GM12865 (cell line): ENCODE measurements at places on chromosomes 11 and 22.

GRCh38 chr22:28075358-28075981 lies 156.4 kb upstream of the PITPNB start:
- DNase-seq = no peak

- no peak for DNase-seq
Measured at GRCh38 chr11:122440811-122441665, 214.5 kb upstream of the UBASH3B start.

- no peak for DNase-seq
Measured at GRCh38 chr11:9784602-9785315, 120.9 kb downstream of the SWAP70 start.

- DNase-seq = no peak
Measured at GRCh38 chr11:132859306-132859705, 673.0 kb downstream of the OPCML start.

- DNase-seq = no peak
Measured at GRCh38 chr22:50008151-50009040, 4.2 kb downstream of the IL17REL start.

DNA sequence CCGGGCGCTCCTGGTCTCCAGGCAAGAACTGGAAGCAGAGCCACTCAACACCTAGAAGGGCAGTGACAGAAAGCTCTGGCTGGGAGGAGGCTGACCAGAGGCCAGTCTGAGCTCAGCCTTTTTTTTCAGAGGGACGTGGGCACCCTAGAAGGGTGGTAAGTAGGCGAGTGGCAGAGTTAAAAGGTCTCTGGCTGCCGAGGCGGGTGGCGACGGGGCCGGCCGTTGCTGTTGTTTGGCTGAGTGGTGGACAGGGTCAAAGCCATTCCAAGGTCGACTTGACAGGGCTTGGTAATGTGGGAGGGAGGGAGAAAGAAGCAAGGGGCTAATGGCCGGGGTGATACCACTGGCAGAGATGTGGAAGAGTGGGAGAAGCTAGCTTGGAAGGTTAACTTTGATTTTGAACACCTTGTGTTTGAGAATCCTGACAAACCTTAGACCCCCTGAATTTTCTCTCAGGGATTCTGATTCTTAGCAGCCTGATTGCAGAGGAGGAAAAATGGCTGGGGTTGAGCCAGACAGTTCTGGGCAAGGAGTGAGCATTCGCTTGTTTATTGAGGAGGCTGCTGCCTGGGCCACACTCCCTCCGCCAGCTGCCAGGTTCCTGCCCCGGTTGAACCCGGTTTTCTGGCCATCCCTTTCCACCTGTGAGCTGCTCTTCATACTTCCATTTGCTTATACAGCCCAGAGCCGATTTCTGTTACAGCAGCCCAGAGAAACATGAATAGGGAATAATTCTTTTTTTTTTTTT lies 868 bp upstream of the SYCE3 start:
- no peak for DNase-seq

DNA sequence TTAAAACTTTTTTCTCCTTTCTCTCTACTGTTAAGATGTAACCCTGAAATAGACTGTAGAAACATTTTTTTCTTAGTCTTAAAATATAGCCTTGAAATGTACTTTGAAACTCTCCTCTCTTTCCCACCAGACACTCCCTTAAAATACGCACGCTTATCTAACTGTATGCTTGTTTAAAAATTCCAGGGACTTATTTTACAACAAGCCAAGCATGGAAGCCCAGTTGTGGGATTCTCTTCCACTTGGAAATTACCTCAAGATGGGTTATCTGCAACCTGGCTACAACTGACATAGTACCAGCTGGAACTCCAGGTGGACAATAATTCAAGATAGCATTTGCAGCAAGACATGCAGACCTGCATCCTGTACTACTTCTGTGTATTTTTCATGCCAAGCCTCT lies 12.1 kb upstream of the CHORDC1 start:
- no peak for DNase-seq

DNA sequence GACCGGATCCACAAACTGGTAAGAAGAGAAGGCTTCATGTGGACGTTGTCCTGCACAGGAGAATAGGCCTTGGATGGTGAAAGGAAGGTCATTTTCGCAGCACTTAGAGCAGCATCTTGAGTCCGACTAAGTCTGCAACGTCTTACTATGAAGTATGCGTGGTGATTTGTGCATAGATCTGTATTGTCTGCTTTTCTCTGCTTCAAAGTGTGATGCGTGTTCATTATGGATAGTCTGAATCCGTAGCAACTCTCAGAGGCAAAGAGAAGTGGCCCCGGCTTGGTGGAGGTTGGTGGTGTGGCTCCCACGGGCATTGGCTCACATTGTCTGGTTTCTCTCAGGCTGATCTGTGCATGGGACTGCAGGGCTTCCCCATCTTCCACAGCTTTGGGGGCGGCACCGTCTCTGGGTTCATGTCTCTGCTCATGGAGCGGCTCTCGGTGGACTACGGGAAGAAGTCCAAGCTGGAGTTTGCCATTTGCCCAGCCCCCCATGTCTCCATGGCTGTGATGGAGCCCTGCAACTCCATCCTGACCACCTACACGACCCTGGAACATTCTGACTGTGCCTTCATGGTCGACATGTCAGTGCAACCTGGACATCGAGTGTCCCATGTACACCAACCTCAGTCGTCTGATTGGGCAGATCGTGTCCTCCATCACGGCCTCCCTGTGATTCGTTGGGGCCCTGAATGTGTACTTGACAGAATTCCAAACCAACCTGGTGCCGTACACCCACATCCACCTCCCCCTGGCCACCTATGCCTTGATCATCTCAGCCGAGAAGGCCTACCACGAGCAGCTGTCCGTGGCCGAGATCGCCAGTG lies 21.5 kb downstream of the LRRC74B start:
- no peak for DNase-seq

- DNase-seq = no peak
Measured at GRCh38 chr11:2399488-2400068, 972 bp upstream of the TSSC4 start.

DNA sequence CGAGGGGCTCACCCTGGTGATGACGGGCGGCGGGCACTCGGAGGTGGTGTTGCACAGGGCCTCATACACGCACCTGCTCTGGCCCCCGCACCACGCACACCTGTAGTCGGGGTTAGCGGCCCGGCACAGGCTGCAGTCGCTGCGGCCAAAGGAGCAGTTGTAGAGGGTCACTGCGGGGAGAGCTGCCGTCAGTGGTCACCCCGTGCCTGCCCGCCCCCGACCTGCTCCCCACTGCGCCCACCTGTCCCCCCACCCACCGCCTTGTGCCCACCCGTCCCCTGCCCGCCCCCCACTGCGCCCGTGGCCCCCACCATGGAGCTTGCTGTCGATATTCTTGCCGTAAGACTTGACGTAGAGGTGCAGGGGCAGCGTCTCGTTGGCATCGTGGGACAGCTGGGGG lies 13.6 kb upstream of the MAPK11 start:
- no peak for DNase-seq

GRCh38 chr11:737366-737765 lies 9.9 kb upstream of the TALDO1 start:
- no peak for DNase-seq

DNA sequence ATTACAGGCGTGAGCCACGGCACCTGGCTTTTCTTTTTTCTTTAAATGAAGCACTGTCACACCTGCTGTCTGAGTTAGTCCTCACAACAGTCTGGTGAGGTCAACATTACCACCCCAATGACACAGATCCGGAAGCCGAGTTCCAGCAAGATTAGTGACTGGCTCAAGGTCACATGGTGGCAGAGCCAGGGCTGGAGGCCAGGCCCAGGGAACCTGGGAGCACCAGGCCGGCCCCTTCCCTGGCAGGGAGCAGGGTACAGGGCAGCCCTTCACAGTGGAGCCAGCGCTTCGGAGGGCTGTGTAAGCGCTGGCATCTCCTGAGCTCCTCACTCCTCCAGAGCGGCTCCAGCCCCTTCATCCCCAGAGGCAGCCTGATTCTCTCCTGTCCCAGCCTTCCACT lies 118.7 kb downstream of the ST3GAL4 start:
- no peak for DNase-seq

- DNase-seq = no peak
Measured at GRCh38 chr11:97751405-97751804, 1269.3 kb upstream of the CNTN5 start.

GRCh38 chr11:105700271-105700670 lies 90.4 kb downstream of the GRIA4 start:
- no peak for DNase-seq

GRCh38 chr11:115930886-115931547 lies 426.8 kb upstream of the CADM1 start:
- DNase-seq = peak; percentile 68

GRCh38 chr11:24949406-24949805 lies 452.6 kb downstream of the LUZP2 start:
- no peak for DNase-seq

- DNase-seq = no peak
Measured at GRCh38 chr22:47623066-47623762, 860.8 kb downstream of the TBC1D22A start.

DNA sequence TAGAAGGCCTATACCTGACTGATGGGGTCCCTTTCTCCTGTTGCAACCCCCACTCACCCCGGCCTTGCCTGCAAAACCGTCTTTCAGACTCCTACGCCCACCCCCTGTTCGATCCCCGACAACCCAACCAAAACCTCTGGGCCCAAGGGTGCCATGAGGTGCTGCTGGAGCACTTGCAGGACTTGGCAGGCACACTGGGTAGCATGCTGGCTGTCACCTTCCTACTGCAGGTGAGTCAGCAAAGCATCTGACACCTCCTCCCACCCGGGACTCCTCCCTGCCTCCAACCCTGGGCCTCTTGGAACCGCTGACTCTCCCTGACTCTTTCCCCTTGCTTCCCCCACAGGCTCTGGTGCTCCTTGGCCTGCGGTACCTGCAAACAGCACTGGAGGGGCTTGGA lies 1.2 kb downstream of the ROM1 start:
- DNase-seq = no peak

GRCh38 chr11:46392421-46393230 lies 1.1 kb upstream of the CHRM4 start:
- DNase-seq = peak; percentile 84

GRCh38 chr11:78838417-78838816 lies 263.8 kb upstream of the NARS2 start:
- no peak for DNase-seq

DNA sequence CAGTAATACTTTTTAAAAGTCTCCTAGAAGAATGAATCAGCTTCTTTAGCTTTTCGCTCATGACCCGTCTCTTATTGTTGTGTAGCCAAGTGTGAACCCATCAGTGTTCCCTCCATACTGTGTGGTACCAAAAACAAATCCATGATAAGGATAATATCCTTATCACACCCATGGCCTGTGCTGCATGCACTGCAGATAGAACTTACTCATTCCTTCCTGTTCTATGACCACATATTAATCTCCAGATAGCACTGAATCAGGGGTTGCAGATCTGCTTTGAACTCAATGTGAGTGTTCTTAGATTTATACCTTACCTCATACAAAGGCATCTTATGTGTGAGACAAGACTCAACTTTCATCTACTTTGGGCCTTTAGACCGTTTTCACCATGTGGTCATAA lies 373.4 kb downstream of the JRKL start:
- DNase-seq = no peak

GRCh38 chr11:581752-582151 lies 5.5 kb downstream of the PHRF1 start:
- no peak for DNase-seq

DNA sequence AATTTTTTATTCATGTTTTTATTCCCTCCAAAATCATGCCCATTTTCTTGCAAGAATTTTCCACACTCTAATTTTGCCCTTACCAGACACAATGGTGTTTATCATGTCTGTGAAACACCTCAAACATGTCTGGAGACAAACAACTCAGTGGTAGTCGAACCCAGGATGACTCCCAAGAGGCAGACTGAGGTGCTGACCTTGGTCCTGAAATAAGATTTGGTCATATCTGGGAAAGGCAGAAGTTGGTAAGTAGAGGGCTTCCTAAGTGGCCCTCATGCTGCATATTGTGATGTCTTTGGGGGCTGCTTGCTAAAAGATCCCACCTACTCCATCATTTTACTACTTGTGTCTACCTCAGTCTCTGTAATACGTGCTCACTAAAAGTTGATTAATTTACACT lies 369.4 kb upstream of the ISX start:
- DNase-seq = peak; percentile 6

DNA sequence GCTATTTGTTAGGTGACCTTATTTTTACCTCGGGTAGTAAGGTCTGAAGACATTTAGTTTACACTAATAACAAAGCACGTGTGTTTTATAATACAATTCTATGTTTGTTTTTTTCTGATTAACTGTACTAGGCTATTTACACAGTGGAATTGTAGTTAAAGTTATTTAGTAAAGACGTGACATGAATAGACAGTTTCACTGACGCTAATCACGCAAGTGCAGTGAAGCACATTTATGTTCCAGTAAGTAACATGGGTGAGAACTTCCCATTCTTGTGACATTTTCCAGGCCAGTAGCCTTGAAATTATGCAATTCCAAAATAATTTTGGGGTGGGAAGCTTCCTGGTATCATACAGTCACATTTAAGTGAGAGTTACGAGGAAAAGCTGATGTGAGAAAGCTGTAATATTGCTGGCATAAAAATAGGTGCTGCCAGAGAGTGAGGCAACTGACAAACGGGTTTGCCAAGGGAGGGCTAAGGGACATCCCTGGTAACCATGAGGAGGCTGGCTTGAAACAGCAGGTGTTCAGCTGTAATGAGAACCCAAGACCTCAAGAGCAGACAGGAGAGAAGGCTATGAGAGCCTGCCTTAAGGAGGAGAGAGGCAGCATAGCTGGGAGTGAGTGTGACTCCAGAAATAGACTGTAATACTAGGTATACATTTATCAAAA lies 378.8 kb downstream of the DCDC1 start:
- DNase-seq = no peak

- DNase-seq = no peak
Measured at GRCh38 chr11:11039208-11039965, 181.5 kb upstream of the ZBED5 start.

GRCh38 chr22:41739576-41739975 lies 40.3 kb downstream of the MEI1 start:
- peak; percentile 78 for DNase-seq
